ENCODE measurements at places on chromosomes 1 and 21.

DNA sequence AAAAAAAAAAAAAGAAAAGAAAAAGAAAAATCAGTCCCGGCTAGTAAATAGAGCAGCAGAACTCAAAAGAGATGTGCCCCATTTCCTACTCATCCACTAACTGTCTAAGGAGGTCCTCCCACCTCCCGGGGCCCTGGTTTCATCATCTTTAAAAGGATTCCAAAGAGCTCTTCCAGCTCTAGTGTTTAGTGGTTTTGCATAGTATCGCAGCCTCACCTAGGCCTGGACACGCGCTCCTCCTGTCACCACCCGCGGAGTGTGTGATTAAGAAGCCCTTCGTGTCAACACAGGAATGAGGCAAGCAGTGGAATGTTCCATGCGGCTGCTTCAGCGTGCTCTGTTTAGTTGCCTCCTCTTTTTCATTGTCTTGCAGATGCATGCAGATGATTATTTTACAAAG is 49.0 kb downstream of the LBR start:
- no peaks in the 10 kb centered on the region for H3K4me1 ChIP-seq
- no peaks in the 10 kb centered on the region for H3K27me3 ChIP-seq
- H3K4me3 ChIP-seq: no peak overlapping the region
- no peak overlapping the region for H3K27ac ChIP-seq

GRCh38 chr1:7704214-7705047 is 66.7 kb upstream of the VAMP3 start:
- no peaks in the 10 kb centered on the region for H3K36me3 ChIP-seq
- H3K4me1 ChIP-seq: peaks cover 9% of the 10 kb centered on the region
- no peak overlapping the region for H3K27ac ChIP-seq

DNA sequence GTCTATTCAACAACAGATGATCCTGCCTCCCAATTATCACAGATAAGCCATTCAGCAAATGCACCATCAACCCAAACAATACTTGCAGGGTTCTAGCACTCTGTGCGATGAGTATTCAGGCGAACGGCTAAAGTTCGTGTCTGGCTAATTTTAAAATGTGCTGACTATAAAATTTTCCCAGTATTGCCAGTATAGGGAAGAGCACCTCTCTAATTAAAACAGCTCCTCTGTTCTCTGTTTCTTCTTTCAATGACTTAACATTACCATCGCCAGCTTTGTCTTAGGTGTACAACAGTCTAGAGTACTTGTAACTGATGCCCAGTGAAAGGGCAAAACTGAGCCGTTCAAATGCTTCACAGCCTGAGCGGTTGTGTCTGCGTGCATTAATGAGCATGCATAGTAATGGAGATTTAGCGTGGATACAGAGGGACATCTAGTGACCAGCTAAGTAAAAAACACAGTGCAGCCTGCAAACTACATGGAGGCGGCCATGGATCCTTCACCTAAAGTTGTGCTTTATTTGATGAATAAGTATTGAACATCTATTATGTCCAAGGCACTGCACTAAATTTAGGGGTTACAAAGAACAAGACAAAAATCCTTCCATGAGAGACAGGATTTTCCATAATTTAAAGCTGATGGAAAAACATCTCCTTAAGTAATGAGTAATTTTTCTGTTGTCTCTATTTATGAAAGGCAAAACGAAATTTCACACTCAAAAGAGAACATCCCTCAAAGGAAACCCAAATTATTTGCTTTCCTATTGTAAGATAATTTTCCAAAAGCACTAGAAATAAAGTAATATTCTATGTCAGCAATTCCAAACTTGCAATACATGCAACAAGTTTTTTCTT is 120.0 kb downstream of the SETD4 start:
- H3K27me3 ChIP-seq: peaks cover 4% of the 10 kb centered on the region
- no peak for DNase-seq
- H3K4me1 ChIP-seq: peaks cover 8% of the 10 kb centered on the region
- no peaks in the 10 kb centered on the region for H3K36me3 ChIP-seq
- no peak overlapping the region for H3K4me3 ChIP-seq
- H3K27ac ChIP-seq: no peak overlapping the region

DNA sequence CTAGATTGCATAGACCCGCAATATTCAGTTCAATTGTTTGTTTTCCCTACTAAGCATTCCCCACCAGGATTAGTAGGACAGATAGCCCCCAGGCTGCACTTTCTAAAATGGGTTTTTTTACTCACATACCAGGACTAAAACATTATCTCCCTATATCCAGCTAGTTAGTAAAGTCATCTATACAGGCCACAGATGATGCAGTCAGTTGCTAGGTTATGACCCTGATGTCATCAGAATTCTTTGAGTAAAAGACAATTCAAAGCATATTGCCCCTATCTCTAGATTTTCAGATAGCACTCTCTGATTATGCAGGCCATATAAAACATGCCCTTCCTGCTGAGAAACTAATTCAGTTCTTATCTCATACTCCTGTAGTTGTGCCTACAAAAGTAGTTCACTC is 203.6 kb downstream of the LBR start:
- no peaks in the 10 kb centered on the region for H3K4me1 ChIP-seq
- no peaks in the 10 kb centered on the region for H3K27me3 ChIP-seq
- DNase-seq: no peak
- H3K4me3 ChIP-seq: no peak overlapping the region

GRCh38 chr1:47941609-47942239 is 55.5 kb downstream of the TRABD2B start:
- no peak for DNase-seq
- H3K36me3 ChIP-seq: no peaks in the 10 kb centered on the region
- no peaks in the 10 kb centered on the region for H3K27me3 ChIP-seq
- H3K4me3 ChIP-seq: no peak overlapping the region
- no peaks in the 10 kb centered on the region for H3K4me1 ChIP-seq

- H3K4me1 ChIP-seq: peaks cover 2% of the 10 kb centered on the region
- H3K36me3 ChIP-seq: peaks cover 18% of the 10 kb centered on the region
- H3K27me3 ChIP-seq: no peaks in the 10 kb centered on the region
- peak overlapping the region; percentile 46 for H3K27ac ChIP-seq
- no peak overlapping the region for H3K4me3 ChIP-seq
- no peak for DNase-seq
Measured at GRCh38 chr1:89873770-89874169, 52.9 kb downstream of the LRRC8D start.
